ENCODE measurements at places on chromosomes 6 and 20.

- DNase-seq = no peak
These were observed 7.5 kb upstream of the AAR2 start for GRCh38 chr20:36228770-36229169.

DNA sequence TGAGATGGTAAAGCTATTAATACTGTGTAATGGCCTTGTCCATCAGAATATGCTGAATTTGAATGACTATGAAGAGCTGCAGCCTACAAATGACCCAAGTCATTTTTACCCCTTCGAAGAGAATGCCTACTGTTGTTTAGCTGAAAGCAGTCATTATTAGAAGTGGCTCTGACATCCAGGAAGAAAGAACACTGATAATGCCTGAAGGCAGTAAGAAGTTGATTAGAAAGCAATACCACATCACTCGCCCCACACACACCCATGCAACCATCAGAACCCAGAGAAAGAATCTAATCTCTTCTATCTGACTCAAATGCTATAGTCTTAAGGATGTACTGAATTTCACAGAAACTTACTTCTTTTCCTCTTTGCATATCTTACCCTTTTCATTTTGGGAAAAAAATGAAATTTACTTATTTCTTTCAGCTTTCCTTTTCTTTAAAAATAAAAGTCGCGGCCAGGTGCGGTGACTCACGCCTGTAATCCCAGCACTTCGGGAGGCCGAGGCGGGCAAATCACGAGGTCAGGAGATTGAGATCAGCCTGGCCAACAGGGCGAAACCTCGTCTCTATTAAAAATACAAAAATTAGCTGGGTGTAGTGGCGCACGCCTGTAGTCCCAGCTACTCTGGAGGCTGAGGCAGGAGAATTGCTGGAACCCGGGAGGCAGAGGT lies 61.0 kb downstream of the ARHGAP18 start:
- DNase-seq = no peak

DNA sequence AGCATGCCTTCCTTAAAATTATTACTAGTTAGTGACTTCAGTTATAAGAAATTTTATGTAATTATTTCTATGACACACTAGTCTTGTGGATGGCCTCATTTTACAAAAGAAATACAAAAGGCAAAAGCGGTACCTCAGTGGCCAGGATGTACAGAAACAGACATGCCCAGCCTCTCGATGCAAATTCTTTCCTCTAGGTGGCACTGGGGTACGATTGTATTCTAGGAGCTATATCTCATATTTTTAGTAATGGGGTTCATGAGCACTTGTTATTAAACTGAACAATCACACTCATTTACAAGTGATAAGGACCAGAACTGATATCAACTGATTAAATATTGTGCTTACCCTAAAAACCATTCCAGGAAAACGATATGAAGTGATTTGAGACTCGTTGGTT lies 59.8 kb downstream of the SOD2 start:
- no peak for DNase-seq

DNA sequence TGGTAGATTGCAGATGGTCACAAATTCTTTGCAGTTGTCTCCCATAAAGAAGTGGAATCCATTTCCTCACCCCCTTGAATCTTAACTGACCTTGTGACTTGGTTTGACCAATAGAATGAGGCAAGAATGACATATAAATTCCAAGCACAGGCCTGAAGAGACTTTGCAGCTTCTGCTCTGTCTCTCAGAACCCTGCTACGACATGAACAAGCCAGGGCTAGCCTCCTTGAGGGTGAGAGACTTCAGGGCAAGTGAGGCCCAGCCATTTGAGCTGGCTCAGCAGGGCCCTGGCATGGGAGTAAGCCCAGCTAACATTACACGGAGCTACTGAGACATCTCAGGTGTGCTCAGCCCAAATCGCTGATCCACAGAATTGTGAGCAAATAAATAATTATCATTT lies 216.3 kb upstream of the MAN1A1 start:
- no peak for DNase-seq

GRCh38 chr6:136095986-136096385 lies 154.1 kb downstream of the MTFR2 start:
- DNase-seq = no peak

- DNase-seq = no peak
These were observed 59.7 kb downstream of the YTHDF1 start for GRCh38 chr20:63156221-63156671.

- DNase-seq = peak; percentile 34
These were observed 1.2 kb downstream of the IRF4 start for GRCh38 chr6:392441-393390.

All from activated CD4-positive, alpha-beta T cell treated with anti-CD3 and anti-CD28 coated beads, Interleukin-2, amount 50 U/mL, for 1 hour (primary cell).